Trophoblast cell (in vitro differentiated cells and primary cell): ENCODE measurements at places on chromosomes 4 and X.

DNA sequence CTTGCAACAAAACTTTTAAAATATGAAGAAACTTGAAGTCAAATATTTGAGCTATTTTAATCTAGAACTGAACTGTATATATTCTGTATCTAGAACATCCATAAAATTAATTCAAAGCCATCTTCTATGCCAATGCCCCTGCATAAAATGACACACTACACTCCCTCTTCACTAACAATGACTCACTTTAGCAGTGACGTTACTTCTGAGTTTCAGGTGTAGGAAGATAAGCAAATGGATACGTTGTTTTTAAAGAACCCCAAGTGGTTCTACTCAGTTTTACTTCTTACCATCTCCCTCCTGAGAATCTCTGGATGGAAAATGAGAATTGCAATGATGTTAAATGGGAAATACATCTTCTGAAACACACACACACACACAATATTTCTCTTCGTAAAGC, 45.2 kb downstream of the CXXC4 start:
- DNase-seq, result no peak

DNA sequence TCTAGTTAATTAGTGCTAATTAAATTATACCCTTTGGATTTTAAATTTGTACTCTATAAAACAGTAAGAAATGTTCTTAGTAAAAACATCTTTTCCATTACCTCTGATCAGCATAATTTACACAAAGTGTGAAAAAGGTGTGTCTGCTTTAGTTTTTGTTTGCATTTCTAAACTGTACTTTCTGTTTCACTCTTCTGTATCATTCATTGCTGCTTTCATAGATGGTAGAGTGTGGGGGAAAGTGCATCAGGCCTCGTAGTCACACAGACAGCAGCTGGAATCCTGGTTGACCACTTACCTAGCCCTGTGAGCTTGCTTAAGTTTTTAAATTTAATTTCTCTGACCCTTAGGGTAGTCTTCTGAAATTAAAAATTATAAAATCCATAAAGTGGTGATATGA, 275.4 kb upstream of the PITX2 start:
- no peak for DNase-seq

- DNase-seq, result no peak
Measured at GRCh38 chr4:163113921-163114713, 52.6 kb downstream of the NAF1 start.

GRCh38 chr4:26729547-26729946, 131.1 kb upstream of the STIM2 start:
- DNase-seq, result no peak

DNA sequence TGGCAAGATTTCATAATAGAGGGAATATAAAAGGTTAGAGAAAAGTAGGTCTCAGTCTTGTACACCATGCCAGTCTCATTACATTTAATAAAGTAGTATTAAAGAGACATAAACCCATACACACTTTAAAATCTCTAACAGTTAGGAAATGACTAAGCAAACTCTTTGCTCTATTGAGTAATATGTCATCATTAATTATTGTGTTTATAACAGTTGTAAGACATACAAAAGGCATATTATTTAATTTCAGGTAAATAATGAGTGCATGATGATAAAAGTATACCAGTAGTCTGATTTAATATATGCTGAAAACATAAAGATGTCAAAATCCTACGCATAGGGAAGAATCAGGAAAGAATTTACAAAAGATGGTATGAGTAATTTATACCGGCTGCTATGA, 31.0 kb upstream of the FGG start:
- no peak for DNase-seq

GRCh38 chr4:123406872-123407271, 10.3 kb downstream of the SPRY1 start:
- no peak for DNase-seq

GRCh38 chr4:4491396-4491893, 50.4 kb downstream of the STX18 start:
- no peak for DNase-seq

DNA sequence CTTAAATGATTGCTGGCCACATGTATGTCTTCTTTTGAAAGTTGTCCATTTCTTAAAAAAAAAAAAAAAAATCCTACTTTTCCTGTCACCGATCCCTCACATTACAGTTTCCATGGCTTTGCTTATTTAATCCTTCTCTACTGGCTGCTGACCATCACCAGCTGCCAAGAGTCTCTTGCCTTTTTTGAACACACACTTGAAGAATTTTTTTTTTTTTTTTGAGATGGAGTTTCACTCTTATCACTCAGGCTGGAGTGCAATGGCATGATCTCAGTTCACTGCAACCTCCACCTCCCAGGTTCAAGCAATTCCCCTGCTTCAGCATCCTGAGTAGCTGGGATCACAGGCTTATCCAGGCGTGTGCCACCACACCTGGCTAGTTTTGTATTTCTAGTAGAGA, 134.0 kb downstream of the ANXA5 start:
- DNase-seq, result no peak

GRCh38 chr4:32207456-32207855, 1487.3 kb downstream of the PCDH7 start:
- DNase-seq, result no peak

- no peak for DNase-seq
Measured at GRCh38 chrX:77743720-77744119, 42.3 kb downstream of the ATRX start.

DNA sequence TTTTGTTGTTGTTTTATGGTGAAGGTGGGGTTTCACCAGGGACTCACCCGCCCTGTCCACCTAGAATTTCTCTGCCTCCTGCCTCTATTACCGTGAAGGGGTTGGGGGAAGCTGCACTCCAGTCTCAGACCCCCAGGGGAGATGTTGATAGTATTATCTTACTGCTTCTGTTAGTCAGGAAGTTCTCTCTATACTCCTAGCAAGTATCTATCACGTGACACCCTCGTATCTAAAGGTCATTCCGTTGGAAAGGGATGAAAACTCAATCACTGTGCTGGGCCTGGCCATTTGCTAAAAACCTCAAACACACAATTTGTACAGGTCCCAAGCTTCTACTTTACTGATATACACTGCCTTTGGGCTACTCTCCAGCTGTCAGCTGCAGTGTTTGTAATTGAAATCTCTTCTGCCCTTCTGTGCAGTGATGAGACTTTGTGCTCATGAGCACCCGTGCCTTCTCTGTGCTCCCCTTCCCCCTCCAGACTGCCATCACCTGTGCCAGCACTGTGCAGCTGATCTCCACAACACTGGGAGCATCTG, 188.5 kb upstream of the ANXA3 start:
- no peak for DNase-seq
